Activated CD4-positive, alpha-beta memory T cell treated with anti-CD3 and anti-CD28 coated beads for 36 hours (primary cell): ENCODE measurements at places on chromosomes 4 and X.

- no peak for DNase-seq
Observed at GRCh38 chrX:154092371-154092770, 5.1 kb downstream of the MECP2 start.

- no peak for DNase-seq
Observed at GRCh38 chr4:71126719-71127118, 133.3 kb downstream of the DCK start.

- DNase-seq: no peak
Observed at GRCh38 chr4:38818441-38818976, 13.9 kb upstream of the TLR1 start.

DNA sequence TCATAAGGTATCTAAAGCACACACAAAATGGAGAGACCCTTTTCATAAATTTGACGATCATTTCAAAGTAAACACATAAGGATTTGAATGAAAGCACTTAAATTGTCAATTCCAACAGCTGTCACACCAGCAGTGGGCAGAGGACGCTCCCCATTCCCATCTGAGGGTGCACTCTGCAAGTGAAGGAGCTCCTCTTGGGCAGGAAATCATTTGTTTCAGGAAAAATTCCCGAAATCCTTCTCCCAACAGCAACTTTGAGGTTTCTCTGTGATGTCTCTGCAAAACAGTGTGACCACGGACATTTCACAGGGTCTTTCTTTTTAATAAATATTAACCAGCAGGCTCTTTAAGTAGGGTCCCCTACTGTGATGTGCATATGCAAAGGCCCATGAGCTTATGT lies 111.0 kb downstream of the EPHA5 start:
- DNase-seq: no peak

- DNase-seq: no peak
Observed at GRCh38 chrX:78754917-78755316, 7.4 kb downstream of the LPAR4 start.

- DNase-seq: no peak
Observed at GRCh38 chr4:188619456-188620149, 480.4 kb downstream of the TRIML1 start.

DNA sequence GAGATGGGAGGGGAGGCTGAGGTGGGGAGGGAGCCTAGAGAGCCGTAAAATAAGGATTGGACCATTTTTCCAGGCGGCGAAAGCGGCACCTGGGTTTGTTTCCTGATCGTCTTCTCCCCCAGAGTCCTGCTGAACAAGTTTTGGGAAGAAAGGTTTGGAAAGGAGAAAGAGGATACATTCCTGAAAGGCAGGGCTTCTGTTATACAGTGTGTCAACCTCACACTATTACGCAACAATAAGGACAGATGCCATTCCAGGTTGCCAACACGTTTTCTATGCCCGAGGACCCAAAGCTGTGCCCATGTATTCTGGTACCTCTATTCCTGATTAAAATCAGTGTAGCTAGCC lies 658 bp downstream of the SCOC start:
- DNase-seq: no peak

GRCh38 chr4:2578106-2578505 lies 41.7 kb downstream of the FAM193A start:
- DNase-seq: no peak

DNA sequence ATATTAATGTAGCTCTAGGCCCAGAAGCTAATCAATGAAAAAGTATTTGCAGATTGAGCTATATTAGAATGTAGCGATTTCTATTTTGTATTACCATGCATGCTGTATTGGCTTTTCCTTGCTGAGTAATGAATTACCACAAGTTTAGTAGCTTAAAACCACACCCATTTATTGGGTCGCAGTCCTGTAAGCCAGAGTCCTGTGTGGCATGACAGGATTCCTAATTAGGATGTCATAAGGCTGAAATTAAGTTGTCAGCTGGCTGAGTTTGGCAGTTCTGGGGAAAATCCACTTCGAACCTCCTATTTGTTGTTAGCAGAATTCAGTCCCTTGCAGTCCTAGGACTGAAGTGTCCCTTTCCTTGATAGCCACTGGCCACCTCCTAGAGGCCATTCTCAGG lies 50.3 kb upstream of the HHIP start:
- no peak for DNase-seq

GRCh38 chr4:141388481-141388880 lies 167.8 kb downstream of the ZNF330 start:
- DNase-seq: no peak

GRCh38 chr4:158829254-158829653 lies 60.4 kb downstream of the FNIP2 start:
- no peak for DNase-seq

GRCh38 chrX:153686711-153687110 lies 1.0 kb upstream of the SLC6A8 start:
- no peak for DNase-seq

DNA sequence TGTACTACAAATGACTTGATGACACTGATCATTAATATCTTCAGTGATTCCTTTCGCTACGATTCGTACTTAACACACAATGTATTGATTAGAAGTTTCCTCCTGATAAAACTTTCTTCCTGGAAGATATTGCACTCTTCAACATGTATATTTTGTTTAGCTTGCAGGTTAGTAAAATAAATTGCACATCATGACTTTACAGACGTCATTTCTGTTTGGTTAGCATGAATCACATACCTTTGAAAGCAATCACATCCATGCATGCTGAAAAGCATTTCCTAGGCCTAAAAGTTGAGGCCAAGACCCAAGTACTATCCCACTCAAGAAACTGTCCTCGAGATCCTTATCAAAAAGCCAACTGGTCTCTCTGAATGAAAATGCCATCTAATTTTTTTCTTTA lies 1841.0 kb upstream of the PCDH7 start:
- no peak for DNase-seq

DNA sequence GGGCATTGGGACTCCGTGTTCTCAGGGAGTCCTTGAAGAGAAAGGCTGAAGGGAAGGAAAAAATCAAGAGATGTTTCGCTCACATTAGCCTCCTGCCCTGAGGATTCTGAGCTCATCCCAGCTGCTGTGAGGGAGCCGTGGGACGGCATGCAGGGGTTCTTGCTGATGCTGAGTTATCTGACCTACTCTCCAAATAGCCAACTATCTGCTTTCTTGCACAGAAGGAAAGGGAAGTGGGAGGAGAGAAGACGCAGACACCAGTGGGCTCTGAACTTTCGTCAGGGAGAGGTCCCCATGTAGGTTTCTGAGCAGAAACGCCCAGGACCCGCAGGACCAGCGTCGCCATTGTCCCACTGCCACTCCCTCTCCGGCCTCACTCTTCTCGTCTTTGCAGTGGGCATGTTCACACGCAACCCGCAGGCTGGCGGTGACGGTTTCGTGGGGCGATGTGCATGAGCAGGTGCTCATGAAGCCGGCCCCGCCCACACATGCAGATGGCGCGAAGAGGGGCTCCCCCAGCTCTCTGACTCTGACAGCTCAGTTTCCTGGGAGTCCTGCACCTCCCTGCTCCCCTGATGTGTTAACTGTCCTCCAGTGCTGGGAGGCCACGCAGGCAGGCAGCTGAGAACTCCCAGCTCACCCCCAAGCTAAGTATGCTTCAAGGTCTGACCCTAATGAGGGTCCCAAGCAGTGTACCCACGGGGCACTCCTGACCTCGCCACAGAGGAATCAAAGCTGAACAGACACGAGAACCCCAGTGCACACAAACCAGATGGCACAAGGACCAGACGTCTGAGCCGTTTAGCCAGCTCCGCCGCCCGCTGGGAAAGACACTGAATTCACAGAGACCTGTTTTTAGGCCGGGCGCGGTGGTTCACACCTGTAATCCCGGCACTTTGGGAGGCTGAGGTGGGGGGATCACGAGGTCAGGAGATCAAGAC lies 13.6 kb upstream of the ABLIM2 start:
- peak; percentile 83 for DNase-seq

GRCh38 chrX:3527811-3528210 lies 181.4 kb upstream of the MXRA5 start:
- DNase-seq: no peak

DNA sequence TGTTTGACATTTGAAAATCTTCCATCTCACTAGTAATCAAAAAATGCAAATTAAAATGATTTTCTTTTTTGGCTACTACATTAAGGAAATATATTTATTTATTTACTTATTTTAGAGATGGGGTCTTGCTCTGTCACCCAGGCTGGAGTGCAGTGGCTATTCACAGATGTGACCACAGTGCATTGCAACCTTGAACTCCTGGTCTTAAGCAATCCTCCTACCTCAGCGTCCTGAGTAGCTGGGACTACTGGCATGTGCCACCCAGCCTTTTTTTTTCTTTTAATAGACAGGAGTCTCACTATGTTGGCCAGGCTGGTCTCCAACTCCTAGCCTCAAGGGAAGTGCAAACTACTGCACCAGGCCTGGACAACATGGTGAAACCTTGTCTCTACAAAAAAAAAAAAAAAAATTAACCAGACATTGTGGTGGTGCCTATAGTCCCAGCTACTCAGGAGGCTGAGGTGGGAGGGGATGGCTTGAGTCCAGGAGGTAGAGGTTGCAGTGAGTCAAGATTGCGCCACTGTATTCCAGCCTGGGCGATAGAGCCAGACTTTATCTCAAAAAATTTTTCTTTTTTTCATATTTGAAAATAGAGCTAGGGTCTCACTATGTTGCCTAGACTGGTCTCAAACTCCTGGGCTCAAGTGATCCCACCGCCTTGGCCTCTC lies 4.4 kb upstream of the SMIM14 start:
- no peak for DNase-seq

DNA sequence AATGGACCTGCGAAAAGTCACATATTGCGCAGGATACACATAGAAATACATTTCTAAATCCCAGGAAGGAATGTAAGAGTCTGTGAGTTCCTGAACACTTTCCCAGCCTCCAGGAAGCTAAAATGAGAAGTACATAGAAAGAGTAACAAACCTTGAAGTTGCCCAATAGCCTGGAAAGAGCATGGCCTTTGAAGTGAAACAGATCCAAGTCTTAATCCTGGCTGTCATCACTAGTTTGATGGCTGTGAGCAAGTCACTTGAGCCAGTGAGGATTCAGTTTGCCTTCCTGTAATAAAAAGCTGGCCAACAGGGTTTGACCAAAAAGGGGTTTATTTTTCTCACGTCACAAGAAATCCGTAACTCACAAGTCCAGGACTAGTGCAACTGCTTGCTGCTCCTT lies 69.8 kb downstream of the ARHGEF38 start:
- DNase-seq: no peak

DNA sequence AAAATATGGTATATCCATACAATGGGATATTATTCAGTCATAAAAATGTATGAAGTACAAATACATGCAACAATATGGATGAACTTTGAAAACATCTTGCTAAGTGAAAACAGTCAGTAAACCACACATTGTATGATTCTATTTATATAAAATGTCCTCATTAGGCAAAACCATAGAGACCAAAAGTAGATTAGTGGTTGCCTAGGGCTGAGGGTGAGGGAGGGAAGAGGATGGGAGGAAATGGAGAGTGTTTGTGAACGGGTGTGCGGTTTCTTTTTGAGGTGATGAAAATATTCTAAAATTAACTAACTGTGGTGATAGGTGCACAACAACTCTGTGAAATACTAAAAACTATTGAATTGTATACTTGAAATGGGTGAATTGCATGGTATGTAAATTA lies 29.6 kb downstream of the TEX11 start:
- no peak for DNase-seq

DNA sequence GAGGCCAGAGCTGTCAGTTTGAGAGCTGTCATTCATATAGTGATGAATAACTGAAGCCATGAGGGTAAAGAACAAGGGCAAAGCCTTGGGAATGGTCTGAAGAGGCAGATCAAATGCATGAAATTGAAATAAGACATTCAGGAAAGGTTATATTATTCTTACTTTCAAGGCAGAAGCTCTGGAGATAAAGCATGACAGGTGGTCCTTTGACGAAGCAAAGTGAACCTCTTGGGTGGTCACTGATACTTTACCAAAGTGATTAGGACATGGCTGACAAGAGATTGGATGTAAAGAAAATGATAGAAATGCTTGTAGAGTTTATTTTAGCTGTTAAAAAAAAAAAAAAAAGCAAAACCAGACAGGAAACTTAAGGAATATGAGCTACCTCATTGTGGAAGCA lies 634.0 kb upstream of the FTHL17 start:
- no peak for DNase-seq

DNA sequence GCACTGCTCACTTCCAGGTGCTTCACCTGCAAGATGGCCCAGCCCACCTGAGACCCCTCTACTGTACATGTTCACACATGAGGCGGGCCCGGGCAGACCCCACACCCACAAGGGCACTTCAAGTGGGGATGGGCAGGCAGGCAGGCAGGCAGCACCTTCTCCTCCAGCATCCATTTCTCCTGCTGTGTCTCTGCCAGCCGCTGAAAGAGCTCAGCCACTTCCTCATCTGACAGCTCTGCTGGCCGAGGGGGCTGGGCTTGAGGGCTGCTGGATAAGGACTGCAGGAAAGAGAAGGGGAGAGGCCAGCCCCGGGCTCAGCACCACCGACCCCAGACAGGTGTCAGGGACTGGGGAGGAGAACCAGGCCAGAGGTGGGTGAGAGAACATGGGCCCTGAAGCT lies 4.4 kb upstream of the KCND1 start:
- DNase-seq: no peak

DNA sequence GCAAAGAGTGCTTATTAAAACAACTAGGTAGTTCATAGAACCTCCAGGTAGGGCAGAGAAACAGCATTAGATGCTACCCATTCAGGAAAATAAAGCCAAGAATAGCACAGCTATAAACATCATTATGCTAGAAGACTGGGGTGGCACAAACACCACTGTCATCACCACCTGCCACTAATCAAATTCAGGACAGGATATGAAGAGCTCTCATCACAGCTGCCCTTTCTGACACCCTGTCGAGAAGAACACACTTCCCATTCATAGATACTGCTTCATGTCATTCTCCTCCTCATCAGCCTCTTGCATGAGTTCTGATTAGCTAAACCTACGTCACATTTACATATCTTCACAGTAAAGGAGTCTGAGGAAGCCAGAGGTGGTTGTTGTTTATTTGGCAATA lies 692.3 kb upstream of the HS3ST1 start:
- DNase-seq: no peak

DNA sequence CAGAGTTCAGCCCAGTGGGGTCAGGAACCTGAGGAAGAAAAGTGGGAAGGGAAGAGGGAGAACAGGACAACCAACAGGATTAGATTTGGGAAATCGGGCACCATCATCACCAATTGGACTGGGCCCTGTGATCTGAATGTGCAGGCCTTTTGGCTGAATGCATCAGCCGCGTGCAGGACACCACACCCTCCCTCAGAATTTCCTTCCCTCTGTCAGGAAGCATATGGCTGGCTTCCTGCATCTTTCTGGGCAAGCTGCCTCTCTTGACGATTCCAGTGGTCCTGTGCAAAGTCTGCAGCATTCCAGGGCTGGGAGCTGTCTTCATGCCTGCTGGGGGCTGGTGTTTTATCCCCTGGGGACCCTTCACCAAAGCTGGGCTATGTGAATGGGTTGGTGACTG lies 16.4 kb downstream of the MAGEA4 start:
- DNase-seq: no peak
